NCI-H2081 (cell line): ENCODE measurements at places on chromosomes 2 and 18.

- no peak for DNase-seq
Observed at GRCh38 chr2:85914922-85915321, 26.1 kb upstream of the ST3GAL5 start.

GRCh38 chr18:33584548-33585430, 6.8 kb downstream of the ASXL3 start:
- DNase-seq = peak; percentile 85

- DNase-seq = no peak
Observed at GRCh38 chr2:144341538-144341937, 178.4 kb downstream of the ZEB2 start.

- DNase-seq = no peak
Observed at GRCh38 chr2:239198221-239198620, 202.6 kb downstream of the HDAC4 start.

DNA sequence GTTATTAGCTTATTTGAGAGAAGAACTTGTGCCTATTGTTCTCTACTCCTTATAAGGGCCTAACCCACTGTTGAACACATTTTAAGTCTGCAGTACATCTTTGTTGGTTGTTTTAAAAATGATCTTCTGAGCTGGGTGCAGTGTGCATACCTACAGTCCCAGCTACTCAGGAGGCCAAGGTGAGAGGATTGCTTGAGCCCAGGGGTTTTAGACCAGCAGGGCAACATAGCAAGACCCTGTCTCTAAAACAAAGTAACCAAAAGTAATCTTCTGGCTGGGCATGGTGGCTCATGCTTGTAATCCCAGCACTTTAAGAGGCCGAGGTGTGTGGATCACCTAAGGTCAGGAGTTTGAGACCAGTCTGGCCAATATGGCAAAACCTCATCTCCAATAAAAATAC, 25.8 kb upstream of the RAB10 start:
- no peak for DNase-seq

DNA sequence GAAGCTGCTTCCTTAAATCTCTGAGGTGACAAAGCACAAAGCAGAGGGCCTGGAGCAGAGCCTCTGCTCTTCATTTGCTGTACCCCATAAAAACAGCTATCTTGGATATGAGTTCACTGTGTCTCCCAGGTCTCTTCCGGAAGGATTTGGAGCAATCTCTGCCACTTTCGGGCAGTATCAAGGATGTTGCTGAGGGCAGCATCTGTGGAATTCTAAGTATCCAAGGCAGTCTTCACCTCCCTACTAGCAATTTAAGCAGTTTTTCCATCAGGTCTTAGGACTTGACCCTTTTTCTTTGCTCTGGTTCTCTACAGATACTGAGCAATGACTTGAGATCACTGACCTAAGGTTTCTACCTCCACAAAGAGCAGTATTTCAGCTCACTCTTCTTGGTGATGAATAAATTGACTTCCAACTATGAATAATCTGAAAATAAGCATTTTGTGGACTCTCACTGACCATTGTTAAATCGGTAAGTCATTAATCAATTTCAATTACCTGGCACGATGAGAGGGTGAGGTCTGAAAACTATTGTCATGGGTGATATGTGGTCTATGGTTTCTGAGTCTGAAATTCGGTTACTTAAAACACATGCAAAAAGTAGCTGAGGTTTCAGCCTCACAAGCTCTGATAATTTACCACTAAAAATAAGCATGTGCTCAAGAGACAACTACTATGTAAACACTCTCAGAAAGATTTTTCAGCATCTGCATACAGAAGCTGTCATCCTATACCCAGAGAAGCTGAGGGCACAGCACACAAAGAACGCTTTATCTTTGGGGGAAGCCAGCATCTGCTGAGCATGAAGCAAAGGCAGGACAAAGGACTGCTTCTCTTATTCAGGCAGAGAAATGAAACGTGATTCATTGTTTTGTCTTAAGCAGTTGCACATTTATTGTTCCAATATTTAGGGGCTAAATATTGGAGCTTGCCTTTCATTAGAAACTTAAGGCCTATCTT, 32.1 kb upstream of the SPATS2L start:
- no peak for DNase-seq

DNA sequence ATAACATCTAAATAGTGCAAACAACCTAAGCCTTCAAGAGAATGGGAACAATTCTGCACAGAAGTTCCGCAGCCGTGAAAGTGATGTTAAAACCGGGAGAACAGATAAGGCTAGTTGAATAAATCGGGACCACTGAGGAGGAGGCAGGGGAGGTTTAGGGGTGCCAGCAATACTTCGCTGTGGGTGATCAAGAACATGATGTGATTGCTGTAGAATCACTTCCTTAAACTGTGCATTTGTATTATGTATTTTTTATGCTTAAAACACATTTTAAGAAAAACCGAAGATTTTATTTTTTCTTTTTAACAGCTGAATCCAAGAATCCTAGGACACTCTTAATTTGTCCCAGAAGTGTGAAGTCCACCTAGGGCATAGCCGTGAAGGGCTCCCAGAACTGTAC, 33.6 kb downstream of the TTC32 start:
- no peak for DNase-seq

- no peak for DNase-seq
Observed at GRCh38 chr18:9738266-9738969, 30.3 kb downstream of the RAB31 start.

DNA sequence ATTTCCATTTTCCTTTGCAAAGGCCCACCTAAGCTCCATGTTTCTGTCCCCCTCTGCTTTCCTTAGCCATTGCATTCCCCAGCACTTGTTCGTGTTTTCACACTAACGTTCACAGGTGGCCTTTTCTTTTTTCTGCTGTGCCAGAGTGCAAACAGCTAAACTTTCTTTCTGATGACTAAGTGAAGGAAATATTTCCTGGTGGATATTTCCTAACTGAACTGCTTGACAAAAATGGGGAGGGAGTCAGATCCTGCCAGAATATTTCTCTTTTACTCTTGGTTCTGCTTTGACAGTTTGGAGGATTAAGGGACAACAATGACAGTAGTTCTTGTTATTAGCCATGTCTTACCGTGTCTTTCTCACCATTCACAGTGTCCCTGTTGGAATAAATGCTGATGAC, 344.0 kb downstream of the ARHGAP15 start:
- DNase-seq = no peak

- peak; percentile 62 for DNase-seq
Observed at GRCh38 chr2:96174251-96175144, 29.3 kb upstream of the DUSP2 start.

- DNase-seq = peak; percentile 53
Observed at GRCh38 chr18:73948497-73948896, 199.1 kb downstream of the FBXO15 start.

DNA sequence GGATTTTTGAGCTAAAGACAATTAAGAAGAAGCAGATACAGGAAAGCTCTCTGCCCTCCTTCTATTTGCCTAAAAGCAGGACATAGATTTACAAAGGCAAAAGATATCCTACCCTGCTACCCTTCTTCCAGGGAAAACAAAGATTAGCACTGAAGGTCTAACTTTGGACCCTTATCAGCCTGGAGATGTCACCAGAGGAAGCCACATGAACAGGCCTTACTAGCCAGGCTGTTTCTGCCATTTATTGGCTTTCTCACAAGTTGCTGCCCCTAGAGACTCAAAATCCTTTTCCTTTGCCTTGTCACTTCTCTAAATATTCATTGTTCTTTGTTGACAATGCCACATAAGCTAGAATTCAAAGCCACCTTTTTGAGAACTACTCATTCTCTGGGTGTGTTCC, 147.3 kb downstream of the B3GNT2 start:
- no peak for DNase-seq

DNA sequence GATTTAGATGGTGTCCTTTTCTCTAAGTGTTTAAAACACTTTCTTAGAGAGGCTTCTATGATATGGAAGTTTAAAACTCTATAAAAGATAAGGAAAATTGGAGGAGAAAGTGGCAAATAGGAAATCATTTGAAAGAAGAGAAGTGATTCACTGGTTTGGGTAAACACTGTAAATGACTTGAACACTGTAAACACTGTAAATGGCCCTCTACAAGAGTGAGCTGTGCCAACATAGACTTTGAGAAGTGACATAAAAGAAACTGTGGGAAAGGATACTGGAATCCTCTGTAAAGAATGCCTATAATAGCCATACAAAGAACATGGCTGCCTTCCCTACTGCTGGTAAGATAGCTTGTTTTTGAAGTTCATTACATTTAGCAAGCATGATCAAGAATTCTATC, 210.9 kb upstream of the SIX3 start:
- DNase-seq = no peak

DNA sequence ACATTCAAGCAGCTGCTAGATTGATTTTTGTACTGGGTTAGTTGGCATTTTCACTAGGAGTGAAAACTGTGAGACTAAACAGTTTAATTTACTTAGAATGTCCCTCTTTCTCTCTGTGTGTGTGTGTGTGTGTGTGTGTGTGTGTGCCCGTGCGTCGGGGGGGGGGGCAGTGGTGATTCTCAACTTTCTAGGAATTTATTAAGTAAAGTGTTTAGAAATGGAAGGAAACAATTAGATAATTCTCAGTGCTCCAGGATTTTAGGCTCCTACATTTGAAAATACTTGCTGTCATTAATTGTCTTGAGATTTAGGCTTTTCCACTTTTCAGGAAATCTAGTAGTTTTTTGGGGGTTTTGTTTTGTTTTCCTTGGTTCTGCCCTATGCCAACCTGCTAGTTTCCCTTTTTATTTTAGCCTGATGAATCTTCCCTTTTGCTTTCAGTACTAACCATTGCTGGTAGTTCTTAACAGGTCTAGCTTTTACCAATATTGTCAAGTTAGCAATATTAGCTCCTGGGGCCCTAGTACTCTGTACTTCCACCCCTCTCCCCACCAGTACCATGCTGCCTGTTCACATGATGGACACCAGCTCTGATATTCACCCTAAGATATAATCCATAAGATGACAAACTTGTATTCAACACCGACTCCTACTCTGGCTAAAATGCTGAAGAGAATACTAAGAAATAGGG, 4.9 kb downstream of the EPAS1 start:
- no peak for DNase-seq

DNA sequence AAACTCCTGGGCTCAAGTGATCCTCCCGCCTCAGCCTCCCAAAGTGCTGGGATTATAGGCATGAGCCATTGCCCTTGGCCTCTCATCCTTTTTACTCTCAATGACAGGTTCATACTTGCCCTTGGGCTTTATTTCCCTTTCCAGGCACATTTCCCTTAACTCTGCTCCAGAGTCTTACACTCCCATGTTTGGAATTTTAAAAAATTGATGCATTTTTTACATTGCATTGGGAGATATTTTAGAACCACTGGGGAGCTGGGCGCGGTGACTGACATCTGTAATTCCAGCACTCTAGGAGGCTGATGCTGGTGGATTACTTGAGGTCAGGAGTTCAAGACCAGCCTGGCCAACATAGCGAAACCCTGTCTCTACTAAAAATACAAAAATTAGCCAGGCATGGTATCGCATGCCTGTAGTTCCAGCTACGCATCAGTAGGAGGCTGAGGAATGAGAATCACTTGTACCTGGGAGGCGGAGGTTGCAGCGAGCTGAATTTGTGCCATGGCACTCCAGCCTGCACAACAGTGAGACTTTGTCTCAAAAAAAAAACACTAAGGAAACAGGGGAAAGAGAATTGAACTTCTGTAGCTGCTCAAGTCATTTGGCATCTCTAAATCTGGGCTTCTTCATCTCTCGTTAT, 18.2 kb downstream of the TGIF1 start:
- no peak for DNase-seq

GRCh38 chr2:239227661-239228371, 173.0 kb downstream of the HDAC4 start:
- peak; percentile 38 for DNase-seq

DNA sequence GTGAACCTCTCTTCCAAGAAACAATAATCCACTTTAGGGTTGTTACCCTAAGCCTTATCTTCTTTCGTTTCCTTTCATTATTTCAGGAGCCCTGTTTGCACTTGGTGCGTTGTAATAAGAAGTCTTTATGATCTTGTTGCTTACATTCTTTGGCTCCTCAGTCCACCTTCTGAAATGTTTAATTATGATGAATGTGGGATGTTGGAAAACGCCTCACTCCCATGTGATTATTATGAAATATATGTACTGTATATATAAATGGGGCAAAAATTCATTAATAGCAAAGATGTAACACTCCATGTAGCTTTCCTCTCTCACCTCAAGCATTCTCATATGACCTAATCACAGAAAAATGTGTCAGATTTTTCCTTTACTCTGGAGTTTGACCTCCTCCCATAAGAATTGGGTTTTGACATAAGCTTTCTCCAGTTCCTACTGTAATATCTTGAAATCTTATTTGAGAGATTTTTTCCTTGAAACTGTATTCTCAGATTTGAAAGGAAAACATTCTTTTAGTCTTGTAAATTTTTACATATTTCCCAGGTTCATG, 397.2 kb upstream of the FANCL start:
- DNase-seq = no peak

GRCh38 chr2:12722447-12723316, 5.9 kb downstream of the TRIB2 start:
- DNase-seq = no peak

DNA sequence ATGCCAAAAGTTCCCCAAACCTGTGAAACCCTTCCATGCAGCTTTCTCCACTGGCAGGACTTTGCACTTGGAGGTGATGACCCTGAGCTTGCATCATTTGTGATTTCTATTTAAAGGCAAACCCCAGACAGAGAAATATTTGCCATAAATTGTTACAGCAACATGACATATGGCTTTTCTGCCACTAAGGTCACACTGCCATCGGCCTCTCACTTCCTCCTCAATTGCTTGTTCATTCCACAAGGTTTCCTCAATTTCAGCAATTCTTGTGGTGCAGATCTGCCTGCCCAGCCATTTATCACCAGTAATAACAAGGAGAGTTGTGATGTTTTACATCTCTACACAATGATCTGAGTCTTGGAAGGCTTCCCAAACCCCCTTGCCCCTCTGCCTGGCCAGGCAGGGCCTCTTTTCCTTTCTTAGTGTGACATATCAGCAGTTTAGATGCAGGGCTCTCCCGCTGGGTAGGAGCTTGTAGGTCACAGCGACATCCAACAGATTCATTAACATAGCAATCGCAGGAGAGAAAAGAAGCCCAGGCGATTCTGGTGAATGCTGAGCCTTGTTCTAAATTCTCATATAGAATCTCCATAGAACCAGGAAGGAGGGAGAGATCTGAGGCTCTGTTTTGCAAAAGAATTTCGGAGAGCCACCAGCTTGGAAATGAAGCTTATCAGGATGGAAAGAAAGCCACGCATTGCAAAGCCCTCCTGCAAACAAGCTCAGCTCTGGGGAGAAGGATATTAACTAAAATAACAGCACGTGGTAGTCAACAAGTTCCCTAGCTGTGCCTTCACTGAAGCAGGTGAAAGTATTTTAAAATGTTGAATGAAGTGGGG, 46.7 kb upstream of the ITGA6 start:
- DNase-seq = no peak

GRCh38 chr2:167013227-167013626, 124.9 kb downstream of the XIRP2 start:
- no peak for DNase-seq

DNA sequence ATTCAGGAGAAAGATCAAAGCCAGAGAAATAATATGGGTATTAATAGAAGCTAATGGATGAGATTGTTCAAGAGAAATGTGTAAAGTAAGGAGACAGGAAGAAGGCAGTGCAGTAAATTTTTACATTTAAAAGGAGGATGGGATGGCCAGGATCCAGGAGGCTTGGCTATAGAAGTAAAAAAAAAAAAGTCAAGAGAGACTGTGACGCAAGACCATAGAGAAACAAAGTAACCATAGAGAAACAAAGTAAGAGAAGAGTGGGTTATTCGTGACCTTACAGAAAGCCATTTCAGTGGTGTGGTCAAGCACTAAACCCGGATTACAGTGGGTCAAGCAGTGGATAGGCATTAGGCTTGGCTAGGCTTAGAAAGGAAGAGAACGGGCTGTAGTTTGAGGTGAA, 10.5 kb upstream of the FAM171B start:
- no peak for DNase-seq

- no peak for DNase-seq
Observed at GRCh38 chr18:73924836-73925235, 222.8 kb downstream of the FBXO15 start.

GRCh38 chr2:151363709-151364108, 6.3 kb downstream of the TNFAIP6 start:
- DNase-seq = no peak
